Activated T-cell treated with anti-CD3 and anti-CD28 coated beads, Interleukin-2, amount 50 U/mL, for 72 hours (primary cell): ENCODE measurements at places on chromosomes 11 and 22.

GRCh38 chr11:7936615-7937014 lies 4.9 kb downstream of the OR10A3 start:
- DNase-seq, result no peak

DNA sequence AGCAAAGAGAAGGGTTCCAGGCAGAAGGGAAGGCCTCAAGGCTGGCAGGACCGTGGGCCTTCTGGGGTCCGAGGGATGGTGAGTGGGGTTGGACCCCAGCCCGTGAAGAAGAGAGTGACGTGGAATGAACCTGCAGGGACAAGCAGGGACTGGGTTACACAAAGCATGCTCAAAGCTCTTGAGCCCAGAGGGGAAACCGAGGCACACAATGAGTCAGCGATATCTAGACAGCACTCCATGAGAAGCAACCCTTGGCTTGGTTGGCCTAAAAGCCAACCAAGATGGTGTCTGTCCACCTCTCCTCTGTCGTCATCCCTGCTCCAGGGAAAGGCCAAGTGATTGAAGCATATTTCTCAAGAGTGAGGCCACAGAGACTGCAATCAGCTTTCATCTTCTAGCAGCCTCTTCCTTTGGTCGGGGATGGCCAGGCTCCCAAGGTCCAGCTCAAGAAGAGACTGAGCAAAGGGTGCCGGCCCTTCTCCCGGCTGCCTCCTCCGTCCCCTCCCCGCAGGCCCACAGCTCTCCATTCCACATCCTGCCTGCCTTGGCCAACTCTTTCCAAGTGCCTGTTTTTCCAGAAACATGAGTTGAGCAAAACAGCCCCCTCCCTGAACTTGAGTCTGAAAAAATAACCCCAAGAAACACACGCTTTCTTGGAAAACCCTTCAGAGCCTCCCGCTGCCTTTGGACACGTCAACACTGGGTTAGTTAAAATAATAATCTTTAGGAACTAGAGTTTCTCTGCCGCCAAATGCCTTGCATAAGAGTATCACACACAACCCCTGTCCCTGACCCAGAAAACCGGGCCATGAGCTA lies 556.6 kb downstream of the MIAT start:
- no peak for DNase-seq

DNA sequence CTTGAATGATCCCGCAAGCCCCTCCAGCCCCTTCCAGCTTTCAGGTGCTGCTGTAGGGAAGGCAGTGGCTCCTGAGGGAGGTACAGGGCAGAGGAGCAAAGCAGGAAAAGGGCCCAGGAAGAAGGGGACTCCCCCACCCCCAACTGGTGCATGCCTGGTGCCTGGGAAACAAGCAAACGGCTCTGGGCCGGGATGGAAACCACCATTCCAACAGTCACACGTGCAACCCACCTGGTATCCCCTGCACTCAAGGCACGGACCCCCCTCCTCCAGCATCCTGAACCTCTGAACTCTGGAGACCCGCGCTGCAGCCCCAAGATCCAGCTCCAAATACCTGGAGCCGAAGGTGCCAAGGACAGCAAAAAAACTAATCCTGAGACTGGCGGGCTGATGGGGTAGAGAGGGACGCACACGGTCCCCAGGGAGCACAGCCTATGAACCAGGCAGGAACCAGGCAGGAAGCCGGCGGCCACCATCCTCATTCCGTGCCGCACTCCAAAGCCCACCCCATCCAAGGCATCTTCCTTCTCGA lies 537 bp downstream of the SCN4B start:
- DNase-seq, result no peak

- DNase-seq, result no peak
These were observed 8.4 kb upstream of the PNPLA5 start for GRCh38 chr22:43900206-43900605.

DNA sequence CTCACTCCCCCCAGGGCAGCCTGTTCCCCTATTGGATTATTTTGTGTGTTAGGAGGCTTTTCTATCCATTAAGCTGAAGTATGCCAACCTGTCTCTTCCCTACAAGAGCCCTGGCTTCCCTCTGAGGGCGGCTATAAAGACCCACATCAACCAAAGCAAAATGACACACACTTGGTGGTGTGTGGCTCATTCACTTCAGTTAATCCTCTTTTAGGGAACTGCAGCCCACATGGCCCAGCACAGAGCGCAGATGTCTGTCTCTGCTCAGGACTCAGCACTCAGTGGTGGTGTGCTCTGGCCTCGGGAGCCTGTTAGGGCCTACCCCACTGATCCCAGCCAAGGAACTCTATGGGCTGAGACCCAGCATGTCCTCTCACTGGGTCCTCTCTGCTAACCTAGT lies 32.2 kb upstream of the LRRC10B start:
- no peak for DNase-seq

- DNase-seq, result no peak
These were observed 21.8 kb downstream of the MPPED1 start for GRCh38 chr22:43433451-43434274.

GRCh38 chr22:25824828-25825423 lies 82.9 kb downstream of the MYO18B start:
- no peak for DNase-seq

DNA sequence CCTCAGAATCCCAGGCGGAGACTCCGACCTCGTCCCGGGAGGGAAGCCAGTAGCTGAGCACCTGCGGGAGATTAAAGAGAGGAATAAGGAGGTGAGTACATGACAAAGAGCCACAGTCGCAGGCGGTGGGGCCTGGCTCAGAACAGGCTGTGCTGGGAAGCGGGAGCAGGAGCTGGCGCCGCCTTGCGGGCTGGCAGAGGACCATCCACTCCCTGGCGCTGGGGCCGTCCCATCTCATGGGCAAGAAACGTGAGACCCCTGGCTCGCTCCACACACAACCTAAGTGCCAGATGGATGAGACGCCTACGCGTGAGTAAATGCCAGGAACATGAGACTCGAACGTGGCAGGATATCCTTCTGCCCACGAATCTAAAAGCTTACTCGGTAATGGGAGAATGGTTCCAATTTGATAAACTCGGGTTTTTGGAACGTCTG lies 6.3 kb downstream of the CEND1 start:
- DNase-seq, result peak; percentile 36

DNA sequence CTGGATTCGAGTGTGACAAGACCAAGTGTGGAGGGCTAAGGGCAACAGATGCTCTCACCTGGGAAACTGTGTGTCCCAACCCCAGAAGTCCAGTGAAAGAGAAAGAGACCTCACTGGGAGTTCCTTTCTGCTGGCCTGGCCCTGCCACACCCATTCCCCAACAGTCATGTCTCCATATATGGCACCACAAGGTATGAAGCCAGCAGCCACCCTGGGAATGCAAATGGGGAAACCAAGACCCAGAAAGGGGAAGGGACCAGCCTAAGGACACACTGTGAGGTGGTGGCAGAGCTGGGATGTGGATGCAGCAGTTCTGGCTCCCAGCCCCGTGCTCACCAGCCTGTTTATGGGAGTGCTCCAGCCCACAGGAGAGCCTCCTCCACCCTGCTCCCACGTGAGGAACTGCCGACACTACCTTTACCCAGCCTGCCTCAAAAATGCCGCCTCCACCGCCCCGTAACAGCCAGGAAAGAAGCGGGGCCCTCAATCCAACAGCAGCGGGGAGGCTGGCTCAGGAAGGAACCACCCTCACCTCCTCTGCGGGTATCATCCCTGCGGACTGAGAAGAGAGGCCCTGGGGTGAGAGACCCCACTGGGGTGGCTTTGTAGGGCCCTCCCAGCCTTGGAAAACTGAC lies 12.6 kb downstream of the LMO1 start:
- DNase-seq, result no peak

DNA sequence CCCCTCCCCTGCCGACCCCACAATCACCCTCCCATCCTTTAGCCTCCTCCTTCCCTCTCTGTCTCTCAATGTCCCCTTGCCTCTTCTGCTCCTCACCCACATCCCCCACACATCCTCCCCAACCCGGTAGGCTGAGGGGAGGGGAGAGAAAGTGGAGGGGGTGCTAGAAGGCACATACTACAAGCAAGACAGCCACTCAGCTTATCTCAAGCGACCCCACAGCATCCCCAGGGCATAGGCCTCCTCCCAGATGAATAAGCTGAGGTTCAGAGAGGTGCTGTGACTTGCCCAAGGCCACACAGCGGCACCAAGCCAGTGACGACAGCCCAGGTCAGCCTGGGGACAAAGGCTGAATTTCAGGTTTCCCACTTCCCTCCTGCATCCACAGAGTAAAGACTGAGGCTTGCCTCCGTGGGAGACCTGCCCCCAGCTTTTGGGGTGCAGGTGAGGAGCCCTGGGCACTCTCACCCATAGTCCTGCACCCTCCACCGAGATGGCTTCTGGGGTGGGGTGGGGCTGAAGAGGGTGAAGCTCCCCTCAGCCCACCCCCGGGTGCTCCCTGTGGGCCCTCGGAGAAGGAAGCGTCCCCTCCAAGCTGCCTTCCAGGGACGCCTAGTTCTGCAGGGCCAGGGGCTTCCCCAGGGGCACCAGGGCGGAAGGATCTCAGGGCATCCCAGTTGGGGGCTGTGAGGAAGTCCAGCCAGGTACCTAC lies 511 bp downstream of the RAC2 start:
- DNase-seq, result no peak

GRCh38 chr11:1055990-1056771 lies 18.5 kb upstream of the MUC2 start:
- DNase-seq, result no peak

GRCh38 chr11:59062602-59063529 lies 23.2 kb upstream of the GLYATL1B start:
- DNase-seq, result no peak

DNA sequence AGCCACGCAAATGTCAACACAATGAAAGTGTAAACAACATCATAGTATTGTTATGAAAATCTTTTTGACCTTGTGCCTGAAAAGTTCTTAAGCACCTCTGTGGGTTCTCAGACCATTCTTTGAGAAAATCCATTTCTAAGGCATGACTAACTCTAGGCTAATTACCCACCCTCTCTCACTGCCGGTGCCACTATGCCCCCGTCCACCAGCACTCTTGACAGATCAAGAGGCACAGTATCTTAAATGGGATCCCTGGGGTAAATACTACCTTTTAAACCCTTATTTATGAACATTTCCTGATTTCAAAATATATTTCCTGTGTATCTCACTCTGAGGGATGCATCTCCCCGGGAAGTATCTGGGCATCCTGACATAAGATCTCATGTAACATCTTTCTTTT lies 607.5 kb downstream of the METTL15 start:
- no peak for DNase-seq

- DNase-seq, result no peak
These were observed 308.7 kb downstream of the DDX10 start for GRCh38 chr11:108973402-108974162.

DNA sequence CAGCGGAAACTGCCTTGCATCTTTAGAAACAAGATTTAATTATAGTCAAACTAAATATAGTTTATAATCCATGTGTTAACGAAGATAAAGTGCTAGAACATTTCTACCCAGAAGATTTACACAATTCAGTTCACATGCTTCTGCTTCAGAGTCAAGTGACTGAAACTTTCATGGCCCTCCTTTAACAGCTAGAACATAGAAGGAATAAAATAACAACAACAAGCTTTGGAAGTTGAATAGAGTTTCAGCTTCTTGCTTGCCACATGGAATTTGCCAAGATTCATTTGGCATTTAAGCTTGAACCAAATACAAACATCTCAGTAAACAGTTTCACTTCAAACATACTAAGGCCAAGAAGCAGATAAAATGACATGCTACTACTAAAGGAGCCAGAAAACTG lies 676.3 kb upstream of the ANO3 start:
- no peak for DNase-seq

DNA sequence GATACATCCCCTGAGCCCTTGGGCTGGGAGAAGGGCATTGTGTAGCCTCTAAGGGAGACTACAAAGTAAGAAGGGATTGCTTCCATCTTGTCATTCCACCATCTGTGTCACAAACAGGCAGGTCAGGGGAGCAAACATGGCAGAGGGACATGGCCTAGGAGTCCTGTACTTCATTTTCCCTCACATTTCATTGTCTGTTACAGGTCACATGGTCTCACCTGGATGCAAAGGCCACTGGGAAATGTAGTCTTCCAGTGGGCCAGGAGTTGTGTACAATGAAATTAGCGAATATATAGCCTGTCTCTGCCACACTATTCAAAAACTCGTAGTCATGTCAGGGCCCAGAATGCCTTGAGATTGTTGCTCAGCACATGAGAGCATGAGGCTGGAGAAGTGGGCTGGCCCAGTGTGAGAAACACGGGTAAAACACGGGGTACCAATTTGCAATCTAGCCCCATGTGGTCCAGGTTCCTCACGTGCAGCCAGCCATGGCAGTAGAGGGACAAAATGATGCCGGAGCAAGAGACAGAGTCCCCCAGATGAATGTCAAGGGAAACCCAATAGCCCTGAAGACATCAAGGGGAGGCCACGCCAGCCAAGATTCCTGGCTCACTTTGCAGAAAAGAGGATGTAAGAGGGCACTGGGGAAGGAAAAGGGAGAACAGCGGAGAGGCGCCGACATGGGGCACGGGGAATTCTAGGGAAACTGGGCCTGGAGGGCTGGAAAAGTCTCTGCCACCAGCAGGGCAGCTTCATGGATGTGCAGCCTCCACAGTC lies 47.7 kb upstream of the EMID1 start:
- no peak for DNase-seq

DNA sequence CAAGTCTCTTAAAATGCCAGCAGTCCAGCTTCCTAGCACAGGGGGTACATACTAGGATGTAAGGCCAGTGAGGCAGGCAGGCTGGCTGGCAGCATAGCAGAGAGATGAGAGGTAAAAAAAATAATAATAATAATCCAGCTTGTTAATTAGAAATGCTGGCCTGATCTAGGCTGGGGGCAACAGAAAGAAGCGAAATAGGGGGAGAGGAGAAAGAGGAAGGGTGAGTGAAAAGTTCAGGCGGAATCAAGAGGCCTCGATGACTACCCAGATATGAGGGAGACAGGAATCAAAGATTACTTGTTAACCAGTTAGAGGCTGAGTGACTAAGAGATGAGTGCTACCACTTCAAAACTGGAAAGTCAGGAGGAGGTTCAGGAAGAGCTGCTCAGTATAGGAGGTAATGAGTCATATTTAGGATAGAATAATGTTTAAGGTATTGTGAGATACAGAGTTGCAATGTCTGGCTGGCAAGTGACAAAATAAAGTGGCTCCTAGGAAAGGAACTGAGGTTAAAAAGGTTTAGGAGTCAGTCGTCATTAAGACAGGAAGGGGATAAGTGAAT lies 2.8 kb downstream of the ALKBH8 start:
- no peak for DNase-seq

GRCh38 chr11:86386746-86387145 lies 12.1 kb downstream of the CCDC81 start:
- DNase-seq, result no peak

DNA sequence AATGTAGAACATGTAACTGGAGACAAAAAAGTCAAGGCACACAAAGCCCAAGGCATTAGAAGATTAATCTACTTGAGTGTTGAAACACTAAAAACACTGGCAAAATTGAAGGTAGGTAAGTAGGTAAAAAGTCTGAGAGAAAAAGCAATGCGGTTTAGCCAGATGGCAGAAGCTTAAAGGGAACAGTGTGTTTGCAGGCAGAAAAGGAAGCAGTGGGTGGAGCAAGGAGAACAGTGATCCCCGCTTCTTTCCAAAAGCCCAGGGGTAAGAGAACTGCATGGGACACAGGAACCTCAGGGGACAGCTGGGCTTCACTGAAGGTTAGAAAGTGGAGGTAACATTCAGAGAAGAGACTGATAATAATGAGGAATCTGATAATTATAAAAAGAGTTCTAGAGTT lies 16.0 kb downstream of the MRE11 start:
- no peak for DNase-seq
